Brain microvascular endothelial cell (primary cell): ENCODE measurements at places on chromosomes 7 and 10.

DNA sequence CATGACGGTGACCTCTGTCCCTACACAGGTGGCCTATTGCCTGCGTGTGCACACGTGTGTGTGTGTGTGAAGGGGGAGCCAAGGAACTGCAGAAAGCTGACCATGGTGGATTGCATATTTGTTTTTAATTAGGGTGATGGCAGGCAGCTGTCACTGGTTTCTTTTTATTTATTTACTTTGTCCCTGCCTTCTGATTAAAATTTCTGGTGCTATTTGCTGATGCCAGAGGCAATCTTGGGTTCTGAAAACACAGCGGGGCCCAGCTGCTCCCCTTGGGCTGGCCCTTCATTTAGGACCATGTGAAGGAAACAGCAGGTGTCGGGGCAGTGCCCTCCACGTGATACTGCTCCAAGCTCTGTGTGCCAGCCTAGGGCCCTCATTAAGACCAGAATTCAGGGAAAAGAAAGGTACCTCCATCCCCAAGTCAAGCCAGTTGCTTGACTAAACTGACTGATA is 71.3 kb upstream of the PODXL start:
- DNase-seq: no peak

DNA sequence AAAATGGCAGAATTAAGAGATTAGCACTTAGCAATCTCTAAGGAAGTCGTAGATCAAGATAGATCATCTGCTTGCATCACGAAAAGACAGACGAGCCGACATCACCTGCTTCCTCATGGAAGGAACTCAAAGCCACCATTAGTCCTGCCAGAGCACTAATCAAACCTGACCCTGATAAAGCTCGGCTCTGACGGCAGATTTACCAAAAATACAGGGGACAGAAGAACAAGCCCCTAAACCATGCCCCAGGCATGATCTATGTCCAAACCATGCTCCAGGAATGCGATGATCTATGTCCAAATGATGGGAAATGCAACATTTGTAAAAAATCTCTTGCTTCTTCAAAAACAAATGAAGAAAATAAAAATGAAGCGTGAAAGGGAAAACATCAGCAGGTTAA is 182.8 kb downstream of the TCERG1L start:
- DNase-seq: no peak

- DNase-seq: no peak
These were observed 3.8 kb downstream of the ZNF655 start for GRCh38 chr7:99562114-99562784.

- no peak for DNase-seq
These were observed 177.6 kb upstream of the SLC25A13 start for GRCh38 chr7:96499532-96499931.

- DNase-seq: no peak
These were observed 25.4 kb downstream of the RBM33 start for GRCh38 chr7:155669717-155670505.
